ENCODE measurements at places on chromosomes 5 and 9.

- no peak for DNase-seq
Measured at GRCh38 chr5:2387634-2388325, 363.7 kb downstream of the IRX2 start.

GRCh38 chr5:144404672-144405071 is 234.0 kb downstream of the KCTD16 start:
- no peak for DNase-seq

- DNase-seq, result no peak
Measured at GRCh38 chr9:92986176-92987119, 39.1 kb downstream of the FGD3 start.

GRCh38 chr5:28523888-28524635 is 1485.7 kb upstream of the CDH9 start:
- no peak for DNase-seq

GRCh38 chr5:178496214-178496613 is 94.0 kb downstream of the COL23A1 start:
- DNase-seq, result no peak

DNA sequence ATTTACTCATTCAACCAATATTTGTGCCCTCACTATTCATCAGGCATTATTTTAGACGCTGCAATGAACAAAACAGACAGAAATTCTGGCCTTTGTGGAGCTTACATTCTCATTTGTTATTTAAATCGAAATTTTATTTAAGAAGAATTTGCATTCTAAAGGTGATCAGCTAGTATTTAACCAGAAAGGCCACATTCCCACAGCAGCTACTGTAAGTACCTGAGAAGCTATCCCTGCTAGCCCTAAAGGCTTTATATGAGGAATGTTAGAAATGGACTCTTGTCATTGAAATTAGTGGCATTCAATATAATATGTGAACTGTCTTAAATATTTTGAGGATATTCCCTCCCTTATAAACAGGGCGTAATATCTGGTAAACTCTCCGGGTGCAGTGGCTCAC is 35.0 kb upstream of the GOLM1 start:
- DNase-seq, result no peak

- no peak for DNase-seq
Measured at GRCh38 chr5:43815497-43815896, 212.5 kb downstream of the NNT start.

- no peak for DNase-seq
Measured at GRCh38 chr9:115765060-115765459, 388.5 kb upstream of the PAPPA start.

GRCh38 chr9:36091026-36091953 is 45.2 kb upstream of the GLIPR2 start:
- DNase-seq, result no peak

DNA sequence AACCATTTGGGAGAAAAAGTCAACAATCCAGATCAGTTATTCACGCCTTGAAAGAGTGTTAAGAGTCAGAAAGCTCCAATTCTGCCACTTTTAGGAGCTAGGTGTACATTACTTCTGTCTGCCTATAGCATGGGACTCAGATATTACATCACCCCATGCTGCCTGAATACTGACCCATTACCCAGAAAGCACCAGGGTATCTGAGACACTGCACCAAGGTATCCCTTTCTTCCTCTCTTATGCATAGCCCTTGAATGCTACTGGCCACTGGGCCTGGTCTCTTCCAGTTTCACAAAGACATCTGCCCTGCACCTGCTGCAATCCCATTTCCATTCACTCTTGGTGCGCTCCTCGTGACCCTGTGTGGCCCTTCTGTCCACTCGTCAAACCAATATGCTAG is 2.6 kb downstream of the STRBP start:
- peak; percentile 21 for DNase-seq

GRCh38 chr9:127402401-127403090 is 5.6 kb downstream of the SLC2A8 start:
- DNase-seq, result no peak

DNA sequence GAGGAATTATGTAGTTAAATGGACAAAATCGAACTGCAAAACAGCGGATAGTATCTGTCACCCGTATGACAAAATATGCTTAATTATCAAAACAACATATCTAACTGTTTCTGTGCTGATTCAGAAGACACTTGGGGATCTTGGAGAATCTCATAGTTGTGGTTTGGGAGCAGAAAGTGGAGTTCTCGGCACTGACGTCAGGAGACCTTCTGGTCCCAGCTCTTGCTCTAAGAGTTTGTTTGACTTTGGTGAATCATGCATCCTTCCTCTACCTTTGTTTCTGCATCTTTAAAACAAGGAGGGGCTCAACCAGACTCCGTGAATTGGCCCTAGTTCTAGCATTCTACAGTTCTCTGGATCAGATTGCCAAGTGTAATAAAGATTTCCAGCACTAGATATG is 37.0 kb upstream of the TAF1L start:
- no peak for DNase-seq

DNA sequence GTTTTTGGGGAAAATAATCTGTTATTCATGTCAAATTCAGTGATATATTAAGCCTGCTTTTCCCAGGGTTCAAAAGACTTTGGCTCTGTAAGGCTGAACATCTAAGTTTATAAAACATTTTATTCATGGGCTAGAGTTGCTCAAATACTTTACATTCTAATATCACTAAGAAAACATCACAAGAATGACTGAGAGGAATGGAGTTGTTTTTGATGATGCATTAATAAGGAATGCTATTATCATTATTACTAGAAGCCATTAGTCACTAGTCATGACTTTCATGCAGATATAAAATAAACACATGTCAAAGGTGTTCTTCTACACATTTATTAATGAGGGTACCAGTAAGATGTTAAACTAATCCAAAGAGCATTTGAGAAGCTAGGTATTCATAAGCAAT is 185.5 kb upstream of the KCNN2 start:
- DNase-seq, result no peak

- DNase-seq, result no peak
Measured at GRCh38 chr9:101478906-101479305, 43.3 kb upstream of the ALDOB start.

- DNase-seq, result peak; percentile 47
Measured at GRCh38 chr5:122723606-122724352, 51.1 kb upstream of the SNX2 start.

GRCh38 chr5:5492087-5492933 is 69.8 kb downstream of the ICE1 start:
- peak; percentile 51 for DNase-seq

DNA sequence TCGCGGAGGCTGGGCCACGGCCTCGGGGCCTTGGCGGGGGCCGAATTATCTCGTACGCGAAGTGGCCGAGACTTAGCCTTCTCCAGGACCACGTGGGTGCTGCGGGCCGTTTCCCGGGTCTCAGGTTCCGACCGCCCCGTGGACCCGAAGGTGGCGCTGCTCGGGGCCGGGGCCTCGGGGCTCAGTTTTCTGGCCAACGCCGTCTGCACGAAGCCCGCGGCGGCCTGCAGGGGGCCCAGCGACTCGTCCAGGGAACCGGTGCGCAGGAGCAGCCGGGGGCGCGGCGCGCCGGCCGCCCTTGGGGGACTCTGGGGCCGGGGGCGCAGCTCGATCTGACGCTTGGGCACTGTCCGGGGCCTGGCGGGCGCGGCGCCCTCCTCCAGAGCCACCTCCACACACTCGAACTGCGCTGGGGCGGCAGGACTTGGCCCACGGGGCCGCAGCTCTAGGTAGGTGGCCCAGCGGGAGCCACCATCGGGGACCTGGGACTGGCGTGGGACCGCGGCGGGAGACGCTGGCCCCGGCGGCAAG is 716 bp downstream of the PROB1 start:
- DNase-seq, result no peak

DNA sequence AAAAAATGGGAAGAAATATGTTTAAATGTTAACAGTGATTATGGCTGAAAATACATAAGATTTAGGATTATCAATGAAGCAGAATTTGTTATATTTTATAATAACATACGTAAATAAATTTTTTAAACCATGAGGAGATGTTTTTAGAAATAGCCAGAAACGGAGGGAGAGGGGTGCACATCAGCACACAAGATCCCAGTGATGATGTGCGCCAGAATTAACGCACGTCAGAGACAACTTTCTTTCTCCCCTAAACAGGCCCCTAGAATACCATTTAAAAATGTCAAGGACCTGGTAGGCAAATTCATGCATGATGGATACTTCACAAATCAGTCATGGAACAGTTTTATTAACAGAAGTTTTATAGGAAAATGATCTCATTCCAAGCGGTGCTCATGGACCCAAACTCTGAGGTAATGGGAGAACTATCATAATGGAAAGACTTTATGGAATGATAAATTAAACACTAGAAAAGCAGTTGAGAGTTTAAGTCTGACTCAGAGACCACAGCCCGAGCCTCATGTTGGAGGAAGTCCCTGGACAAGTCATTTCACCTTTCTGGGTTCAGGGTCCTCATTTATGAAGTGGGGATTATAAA is 258.9 kb upstream of the GAS1 start:
- DNase-seq, result no peak

DNA sequence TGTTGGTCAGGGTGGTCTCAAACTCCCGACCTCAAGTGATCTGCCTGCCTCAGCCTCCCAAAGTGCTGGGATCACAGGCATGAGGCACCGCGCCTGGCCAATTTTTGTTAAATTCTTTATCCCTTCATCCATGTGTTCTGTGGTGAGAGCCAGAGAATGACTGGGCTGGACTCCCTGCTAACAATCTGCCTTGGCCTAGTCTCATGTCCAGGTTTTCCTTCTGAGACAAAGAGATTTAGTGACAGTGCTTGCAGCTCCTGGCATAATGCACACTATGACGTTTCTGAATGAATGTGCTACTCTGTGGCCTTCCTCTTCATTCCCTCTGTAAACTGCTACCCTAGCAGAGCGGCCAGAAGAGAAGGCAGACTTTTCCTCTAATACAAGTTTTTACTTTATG is 79.3 kb downstream of the FOXD1 start:
- no peak for DNase-seq

DNA sequence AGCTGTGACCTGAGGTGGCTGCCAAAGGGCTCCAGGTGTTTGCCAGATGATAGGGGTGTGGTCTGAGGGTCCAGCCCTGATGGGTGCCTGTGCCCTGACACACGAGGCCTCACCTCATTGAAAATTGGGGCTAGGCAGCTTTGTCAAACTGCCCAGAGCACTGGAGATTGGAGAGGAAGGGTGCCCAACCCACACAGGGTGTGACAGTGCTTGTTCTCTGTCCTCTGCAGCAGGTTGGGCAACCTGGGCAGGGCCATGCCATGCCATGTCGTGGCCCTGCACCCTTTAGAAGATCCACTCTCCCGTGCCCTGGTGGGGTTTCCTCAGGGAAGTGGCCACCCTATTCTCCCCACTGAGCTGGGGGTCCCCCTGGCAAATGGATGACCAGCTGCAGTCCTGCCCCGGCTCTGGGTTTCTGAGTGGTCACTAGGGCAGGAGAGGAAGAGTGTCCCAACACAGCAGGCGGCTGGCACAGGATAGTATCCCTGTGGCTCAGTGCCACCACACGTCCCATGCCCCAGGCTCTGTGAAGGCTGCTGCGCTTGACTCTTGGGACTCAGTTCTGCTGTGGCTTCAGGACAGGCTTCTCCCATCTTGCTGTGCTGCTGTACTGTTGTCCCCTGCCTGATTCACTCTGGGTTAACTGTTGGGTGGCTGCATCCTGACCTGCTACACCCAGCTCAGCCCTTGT is 100.8 kb upstream of the PITX1 start:
- DNase-seq, result no peak

DNA sequence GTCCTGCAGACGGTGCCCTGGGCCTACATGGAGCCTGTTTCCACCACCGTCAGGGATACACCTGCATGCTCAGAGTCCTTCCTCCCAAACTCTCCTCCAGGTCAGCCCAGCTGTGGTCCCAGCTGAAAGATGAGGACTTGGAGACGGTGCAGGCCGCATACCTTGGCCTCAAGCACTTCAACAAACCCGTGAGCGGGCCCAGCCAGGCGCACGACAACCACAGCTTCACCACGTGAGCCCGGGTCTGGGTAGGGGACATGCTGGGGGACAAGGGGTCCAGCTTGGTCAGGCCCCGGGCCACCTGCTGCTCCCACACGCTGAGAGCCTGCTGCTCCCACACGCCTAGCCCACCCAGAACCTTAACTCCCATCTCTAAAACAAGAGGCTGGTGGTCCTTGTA is 16.6 kb upstream of the CARD19 start:
- DNase-seq, result no peak

DNA sequence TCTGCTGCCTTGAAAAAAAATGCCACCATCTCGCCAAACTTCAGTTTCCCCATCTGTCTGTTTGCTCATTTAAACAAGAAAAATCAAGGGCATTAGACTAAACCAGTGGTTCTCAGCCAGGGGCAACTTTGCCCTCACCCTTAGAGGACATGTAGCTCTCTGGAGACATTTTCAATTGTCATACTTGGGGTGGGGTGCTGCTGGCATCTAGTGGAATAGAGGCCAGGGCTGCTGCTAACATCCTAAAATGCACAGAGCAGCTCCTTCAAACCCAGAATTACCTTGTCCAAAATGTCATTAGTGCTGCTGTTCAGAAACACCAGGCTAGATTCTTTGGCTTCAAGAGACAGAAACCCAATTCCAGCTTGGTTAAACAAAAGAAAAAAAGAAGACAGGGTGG is 71.1 kb upstream of the FOXE1 start:
- no peak for DNase-seq

DNA sequence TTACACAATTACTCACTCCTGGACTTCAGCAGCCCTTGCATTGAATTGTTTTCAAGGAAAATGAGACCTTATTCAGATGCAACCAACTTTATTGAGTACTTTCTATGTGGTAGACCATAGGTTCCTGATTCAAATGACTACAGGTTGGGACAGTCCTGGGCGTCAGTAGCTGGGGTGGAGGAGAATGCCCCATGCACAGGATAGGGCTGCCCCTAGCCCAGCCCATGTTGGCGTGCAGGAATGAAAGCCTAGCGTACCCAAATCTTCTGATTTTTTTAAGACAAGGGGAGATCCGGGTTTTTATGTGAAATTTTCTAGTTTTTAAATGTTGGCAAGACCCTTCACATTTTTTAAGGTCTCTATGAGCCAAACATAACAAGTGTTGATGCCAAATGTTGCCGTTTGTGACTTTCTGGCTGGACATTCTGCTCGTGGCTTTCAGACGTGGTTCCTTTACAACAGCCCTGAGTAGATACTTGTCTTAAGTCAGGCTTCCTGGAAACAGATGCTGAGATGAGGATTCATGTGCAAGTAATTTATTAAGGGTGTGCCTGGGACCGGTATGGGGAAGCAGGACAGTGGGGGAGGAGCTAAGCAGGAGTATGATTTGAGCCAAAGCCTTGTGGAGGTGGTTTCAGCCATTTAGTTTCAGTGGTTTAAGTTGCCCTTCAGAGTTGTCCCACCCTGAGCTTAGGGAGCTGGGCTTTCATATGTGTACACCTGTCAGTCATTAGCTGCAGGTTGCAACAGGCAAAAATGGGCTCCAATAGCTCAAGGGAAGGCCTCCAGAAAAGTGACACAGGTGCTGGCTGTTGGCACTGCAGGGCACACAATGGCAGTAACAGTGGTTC is 154.1 kb downstream of the NTRK2 start:
- DNase-seq, result peak; percentile 25

DNA sequence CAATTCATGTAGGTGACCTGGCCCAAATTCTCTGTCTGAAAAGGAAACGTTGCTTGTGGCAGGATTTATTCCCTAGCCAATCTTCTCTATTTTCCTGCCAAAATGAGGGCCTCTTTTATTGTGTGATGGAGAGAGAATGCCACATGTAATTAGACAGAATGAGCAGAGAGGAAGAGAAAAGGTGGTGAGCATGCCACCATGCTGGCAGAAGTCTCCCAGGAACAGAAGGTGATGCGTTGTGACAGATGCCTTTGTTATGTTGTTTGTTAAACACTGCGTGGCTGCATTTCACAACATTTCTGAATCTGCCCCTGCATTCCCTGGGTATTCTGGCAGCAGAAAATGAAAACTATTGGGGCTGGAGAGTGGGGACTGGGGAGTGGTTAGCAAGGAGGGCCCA is 577.6 kb downstream of the TLR4 start:
- no peak for DNase-seq
